ENCODE measurements at places on chromosomes 13 and 19.

- DNase-seq = no peak
Observed at GRCh38 chr13:71862459-71862943, 4.5 kb downstream of the DACH1 start.

GRCh38 chr13:73945382-73945781, 188.8 kb downstream of the KLF12 start:
- no peak for DNase-seq

- no peak for DNase-seq
Observed at GRCh38 chr19:58398545-58398944, 3.1 kb downstream of the RNF225 start.

DNA sequence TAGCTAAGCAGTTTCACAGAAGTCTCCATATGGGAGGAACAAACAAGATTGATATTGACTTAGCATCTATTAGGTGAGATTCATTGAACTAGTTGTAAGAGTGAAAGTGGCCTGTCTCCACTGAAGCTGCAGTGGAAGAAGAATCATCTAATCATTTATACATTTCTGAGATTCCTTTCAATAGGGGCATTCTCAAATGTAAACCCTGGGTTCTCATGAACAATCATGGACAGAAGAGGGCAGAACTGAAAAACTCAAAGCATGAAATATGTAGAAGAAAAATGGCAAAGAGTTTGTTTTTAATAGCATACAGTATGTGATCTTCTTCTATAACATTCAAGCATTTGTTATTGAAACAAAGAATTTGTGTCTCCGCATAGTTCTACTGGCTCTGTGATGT, 17.6 kb upstream of the POSTN start:
- no peak for DNase-seq

- DNase-seq = no peak
Observed at GRCh38 chr13:100650326-100650725, 24.3 kb downstream of the TMTC4 start.

DNA sequence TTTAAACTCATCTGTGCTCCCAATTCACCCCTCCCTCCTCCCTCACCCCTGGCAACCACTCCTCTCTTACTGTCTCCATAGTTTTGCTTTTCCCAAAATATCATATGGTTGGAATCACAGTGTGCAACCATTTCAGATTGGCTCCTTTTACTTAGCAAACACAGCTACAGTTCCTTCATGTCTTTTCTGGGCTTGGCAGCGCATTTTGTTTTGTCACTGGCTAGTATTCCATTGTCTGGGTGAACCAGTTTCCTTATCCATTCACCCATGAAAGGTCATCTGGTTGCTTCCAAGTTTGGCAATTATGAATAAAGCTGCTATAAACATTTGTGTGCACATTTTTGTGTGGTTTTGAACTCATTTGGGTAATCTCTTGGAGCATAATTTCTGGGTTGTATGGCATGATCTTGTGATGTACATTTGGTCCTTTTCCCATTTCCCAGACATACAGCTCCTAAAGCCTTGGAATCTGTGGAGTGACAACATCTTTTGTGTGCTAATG, 23.9 kb upstream of the GAS6 start:
- DNase-seq = no peak

- DNase-seq = no peak
Observed at GRCh38 chr13:41835871-41836270, 125.0 kb downstream of the VWA8 start.

- no peak for DNase-seq
Observed at GRCh38 chr19:17073869-17074633, 1.2 kb downstream of the HAUS8 start.

GRCh38 chr13:87810920-87811344, 139.8 kb downstream of the SLITRK5 start:
- no peak for DNase-seq

DNA sequence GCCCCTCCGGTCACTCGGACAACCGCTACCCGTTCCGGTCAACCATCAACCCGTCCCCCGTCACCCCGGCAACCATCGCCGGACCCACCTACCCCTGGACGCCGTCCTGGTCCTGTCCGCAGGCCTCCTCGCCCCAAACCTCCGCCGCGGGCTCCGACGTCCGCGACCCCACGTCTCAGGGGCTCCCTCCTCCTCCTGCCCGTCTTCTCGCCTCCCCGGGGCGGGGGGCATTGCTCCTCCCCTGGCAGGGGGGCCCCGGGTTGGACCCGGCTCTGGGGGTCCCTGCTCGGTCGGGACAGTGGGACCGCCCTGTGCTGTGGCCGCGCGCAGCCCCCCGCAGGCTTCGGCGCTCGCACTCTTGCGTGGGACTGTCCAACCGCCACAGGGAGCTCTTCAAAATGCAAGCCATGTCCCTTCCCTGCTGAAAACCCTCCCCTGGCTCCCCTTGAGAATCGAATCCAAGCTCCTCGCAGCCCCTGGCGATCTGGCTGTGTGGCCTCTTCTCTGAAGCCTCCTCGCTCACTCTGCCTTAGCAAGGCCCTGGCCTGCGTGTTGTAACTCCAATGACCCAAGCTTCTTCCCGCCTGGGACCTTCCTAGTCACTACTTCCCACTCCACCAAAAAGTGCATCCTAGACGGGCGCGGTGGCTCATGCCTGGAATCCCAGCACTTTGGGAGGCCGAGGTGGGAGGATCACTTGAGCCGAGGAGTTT, 8.4 kb downstream of the EPHX3 start:
- DNase-seq = no peak

DNA sequence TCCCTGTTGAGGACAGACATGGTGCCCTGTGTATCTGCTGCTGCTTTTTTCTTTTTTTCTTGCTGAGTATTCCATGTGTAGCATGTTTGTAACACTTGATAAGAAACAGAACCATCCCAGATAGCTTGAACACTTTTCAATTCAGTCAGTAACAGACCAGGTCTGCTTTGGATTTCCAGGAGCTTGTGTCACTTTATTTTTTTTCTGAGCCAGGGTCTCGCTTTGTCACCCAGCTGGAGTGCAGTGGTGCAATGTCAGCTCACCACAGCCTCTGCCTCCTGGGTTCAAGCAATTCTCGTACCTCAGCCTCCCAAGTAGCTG, 43.7 kb downstream of the BBC3 start:
- DNase-seq = no peak
